ENCODE measurements at places on chromosomes 5 and 9. TPM values are rescaled to one million over a fixed set of nuclear protein-coding genes. Genes with fewer than 3 reads are reported as not detected.

- DNase-seq: no peak
Measured at GRCh38 chr9:121955649-121956048, 137.5 kb downstream of the TTLL11 start.

DNA sequence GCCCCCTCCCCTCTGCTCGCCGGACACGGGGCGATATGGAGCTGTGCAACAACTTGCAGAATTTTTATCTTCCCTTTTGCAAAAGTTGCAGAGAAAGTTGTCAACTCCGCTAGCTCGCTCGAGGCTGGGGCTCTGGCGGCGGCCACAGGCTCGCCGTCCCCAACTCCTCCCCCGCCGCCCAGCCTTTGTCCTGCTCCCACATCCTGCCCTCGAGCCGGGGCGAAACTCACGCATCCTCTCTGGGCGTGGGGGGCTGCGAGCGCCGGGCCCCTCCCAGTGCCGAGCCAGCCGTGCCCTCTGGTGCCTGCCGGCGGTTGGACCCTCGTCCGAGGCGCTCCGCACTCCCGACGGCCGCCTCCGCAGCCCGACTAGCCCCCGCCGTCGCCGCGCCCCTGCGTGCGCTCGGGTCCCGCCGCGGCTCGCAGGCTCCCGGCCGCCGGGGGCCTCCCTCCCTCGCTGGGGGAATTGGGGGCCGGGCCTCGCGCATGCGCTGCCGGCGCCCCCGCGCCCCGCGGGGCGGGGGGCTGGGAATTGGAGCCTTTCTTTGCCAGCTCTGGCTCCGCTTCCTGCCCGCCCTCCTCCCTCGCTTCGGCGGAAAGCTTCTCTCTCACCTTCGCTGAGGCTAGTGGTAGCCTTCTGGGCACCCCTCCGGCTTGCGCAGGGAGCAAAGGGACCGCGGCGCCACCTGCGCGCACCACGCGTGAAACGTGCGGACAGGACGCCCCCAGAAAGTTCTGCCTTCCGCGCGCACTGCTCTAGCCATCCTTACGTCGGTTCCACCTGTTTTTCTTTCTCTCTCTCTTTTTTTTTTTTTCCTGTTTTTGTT lies at the start of gene CCNJL:
CCNJL (minus strand) TSS at position 431 of the 826 bp plus-strand sequence. CDS start 641 bp downstream, outside the sequence.
- no peak for DNase-seq

Gene TNC
- total RNA-seq: not detected

DNA sequence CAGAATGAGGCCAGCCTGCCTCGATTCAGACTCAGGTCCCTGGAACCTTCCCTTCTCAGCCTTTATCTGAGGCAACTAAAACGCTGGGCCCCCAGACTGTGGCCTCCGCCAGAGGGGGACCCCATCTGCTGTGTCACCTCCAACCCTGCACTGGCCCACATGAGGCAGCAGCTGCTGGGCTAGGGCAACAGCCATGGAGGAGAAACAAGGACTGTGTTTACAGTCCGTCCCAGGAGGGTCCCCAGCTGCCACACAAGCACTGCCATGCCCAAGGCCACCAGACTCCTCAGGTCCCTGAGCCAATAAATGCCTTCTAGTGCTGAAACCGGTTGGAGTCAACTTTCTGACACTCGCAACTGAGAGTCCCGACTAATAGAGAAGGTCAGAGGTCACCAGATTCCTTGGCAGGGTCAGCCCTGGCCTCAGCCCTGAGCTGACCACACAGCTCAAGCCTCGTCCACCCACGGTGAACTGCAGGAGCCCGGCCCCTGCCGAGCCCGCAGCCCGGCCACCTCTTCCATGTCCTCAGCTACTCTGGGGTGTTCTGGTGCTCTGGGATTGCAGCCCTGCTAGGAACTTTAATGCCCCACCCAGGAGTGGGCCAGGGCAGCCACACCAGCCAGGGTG lies 77.0 kb downstream of the ZNF354C start:
- no peak for DNase-seq

Gene WDR38
- not detected for total RNA-seq
